Activated CD4-positive, alpha-beta T cell treated with anti-CD3 and anti-CD28 coated beads for 36 hours (primary cell): ENCODE measurements at places on chromosomes 5 and 9.

DNA sequence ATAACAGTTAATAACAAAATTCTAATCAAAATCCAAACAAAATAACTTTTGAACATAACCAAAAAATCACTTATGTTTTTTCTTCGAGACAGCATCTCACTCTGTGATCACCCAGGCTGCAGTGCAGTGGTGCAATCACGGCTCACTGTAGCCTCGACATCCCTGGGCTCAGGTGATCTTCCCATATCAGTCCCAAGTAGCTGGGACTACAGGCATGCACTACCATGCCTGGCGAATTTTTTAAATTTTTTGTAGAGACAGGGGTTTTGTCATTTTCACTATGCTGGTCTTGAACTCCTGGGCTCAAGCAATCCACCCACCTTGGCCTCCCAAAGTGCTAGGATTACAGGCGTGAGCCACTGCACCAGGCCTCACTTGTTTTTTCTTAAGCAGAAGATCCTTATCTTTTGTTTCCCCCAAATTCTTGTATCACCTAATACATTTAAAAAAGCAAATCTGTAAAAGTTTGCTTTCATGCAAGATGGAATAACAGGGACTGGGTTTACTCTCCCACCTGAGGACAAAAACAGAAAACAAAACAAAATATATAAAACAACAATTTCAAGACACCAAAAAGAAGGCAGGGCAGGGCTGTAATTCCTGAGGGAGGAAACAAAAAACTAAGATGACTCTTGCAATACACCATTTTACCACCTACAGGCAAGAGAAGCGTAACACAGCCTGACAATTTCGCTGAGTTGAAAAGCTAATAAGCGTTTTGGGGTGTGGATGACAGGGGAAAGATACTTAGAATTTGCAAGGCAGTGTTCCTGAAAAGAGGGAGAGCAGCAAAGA, 71.4 kb downstream of the RAPGEF6 start:
- DNase-seq: no peak

DNA sequence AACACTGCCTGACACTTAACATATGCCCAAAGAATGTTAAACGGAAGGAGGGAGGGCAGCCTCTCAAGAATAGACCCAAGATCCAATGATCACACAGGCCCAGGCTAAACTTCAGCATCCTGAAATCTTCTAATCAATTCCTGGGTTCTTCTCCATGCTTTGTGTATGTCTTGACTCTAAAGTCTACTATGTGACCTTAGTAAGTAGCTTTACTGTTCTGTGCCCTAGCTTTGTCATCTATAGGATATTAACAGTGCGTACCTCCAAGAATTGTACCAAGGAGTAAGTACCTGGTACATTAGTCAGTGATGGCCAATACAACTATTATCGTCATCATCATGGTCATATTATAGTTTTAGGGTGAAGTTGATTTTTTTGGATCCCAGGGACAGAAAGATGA, 96.6 kb downstream of the SGCD start:
- no peak for DNase-seq

DNA sequence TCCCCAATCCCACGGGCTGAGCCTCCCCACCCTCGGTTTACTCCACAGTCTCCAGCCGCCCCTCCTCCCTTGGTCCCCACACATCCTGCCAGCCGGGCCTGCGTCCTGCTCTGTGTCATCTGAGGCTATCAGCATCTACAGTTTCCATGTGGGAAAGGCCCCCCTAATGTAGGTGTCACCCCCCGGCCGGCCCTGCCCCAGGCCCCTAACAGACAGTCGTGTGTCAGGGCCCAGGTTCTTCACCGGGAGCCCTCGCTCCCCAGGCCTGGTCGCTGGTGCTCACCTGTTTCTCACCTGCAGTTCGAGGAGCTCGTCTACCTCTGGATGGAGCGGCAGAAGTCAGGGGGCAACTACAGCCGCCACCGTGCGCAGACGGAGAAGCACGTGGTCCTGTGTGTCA, 62.7 kb downstream of the KCNT1 start:
- no peak for DNase-seq

DNA sequence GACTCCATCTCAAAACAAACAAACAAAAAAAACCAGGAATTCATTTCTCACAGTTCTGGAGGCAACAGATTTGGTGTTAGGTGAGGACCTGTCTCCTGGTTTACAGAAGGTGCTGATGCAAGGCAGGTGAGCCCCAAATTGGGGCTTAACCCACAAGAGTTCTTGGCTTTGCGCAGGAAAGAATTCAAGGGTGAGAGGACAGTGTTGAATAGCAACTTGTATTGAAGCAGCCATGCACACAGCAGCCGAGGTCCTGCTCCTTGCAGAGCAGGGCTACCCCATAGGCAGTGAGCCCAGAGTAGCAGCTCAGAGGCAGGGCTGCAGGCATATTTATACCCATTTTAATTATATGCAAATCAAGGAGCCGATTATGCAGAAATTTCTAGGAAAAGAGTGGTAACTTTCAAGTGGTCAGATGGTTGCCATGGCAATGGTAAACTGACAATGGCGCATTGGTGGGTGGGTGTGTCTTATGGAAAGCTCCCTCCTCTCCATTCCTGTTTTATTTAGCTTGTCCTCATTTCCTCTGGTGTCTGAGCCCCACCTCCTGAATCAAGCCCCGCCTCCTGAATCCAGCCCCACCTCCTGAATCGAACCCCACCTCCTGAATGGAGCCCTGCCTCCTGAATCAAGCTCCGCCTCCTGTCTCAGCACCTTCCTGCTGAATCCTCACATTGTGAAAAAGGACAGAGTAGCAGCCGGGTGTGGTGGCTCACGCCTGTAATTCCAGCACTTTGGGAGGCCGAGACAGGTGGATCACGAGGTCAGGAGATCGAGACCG, 34.5 kb upstream of the COL5A1 start:
- DNase-seq: peak; percentile 37

- DNase-seq: no peak
Measured at GRCh38 chr5:14607104-14607503, 25.5 kb downstream of the OTULINL start.

DNA sequence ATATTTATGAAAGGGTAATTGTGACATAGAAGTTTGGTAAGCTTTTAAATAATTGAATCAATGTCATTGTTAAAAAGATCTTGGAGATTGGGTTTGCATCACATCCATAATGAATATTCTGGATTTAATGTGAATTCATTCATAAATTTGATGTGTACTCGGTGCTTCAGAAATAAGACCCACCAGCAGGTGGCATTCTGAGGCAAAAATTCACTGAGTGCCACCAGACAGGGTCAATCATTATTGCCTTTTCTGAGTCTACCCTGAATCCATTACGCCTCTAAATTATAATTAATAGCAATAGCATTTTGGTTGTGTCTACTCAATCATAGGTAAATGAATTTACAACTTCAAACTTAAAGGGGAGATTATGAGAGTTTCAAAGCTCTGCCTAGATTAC, 1.0 kb downstream of the TRPC7 start:
- DNase-seq: peak; percentile 9

DNA sequence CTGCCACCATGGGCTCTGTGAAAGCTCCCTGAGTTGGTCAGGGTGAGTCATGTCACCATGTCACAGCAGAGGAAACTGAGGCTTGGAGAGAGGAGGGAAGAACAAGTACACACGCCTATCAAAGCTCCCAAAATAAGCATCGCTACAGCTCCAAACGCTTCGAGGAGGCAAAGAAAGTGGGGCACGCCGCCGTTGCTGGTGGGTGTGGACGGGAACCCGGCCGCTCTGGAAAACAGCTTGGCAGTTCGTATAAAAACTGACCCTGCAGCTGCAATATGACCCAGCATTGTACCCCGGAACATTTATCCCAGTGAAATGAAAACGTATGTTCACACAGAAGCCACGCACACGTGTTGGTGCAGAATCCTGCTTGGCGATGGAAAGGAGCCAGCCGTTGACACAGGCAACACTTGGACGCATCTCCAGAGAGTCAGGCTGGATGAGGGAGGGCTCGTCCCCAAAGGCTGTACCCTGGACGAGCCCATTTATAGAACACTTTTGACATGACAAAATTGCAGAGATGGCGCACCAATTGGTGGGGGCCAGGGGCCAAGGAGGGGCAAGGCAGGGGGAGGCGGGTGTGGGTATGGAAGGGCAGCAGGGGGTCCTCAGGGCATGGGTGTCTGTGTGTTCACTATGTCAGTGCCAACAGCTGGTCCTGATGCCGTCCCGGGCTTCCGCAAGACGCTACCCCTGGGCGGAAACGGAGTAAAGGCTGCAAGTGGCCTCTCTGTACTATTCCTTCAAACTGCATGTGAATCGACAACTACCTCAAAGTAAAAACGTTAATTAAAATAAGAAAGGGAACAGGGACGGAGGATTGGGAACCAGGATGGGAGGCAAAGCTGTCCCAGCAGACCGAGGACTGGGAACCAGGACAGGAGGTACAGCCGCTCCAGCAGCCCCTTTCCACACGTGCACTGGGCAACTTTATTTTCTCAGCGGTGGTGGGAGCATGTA, 173.0 kb downstream of the OLFM1 start:
- no peak for DNase-seq

DNA sequence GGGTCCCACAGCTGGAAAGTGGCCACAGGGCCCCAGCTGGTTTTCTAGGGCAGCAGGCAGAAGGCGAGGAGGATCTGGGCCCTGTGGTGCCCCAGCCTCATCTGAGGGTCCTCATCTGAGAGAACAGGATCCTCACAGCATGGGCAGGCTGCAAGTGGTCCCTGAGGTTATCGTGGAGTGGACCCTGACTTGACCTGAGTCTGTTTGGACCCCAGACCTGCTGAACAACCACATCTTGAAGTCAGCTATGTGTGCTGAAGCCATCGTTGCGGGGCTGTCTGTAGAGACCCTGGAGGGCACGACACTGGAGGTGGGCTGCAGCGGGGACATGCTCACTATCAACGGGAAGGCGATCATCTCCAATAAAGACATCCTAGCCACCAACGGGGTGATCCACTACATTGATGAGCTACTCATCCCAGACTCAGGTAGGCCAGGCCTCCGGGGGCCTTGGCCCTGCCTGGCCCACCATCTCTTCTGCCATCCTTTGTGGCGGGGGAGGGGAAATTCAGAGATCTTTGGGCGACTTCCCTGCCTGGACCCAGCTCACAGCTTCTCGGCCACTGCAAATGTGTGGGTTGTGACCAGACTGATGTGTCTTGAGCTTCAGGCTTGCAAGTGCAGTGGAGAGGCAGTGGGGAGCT, 24.0 kb downstream of the TGFBI start:
- DNase-seq: no peak

- no peak for DNase-seq
Measured at GRCh38 chr5:36458746-36459145, 147.7 kb upstream of the SLC1A3 start.

- no peak for DNase-seq
Measured at GRCh38 chr5:38553001-38553521, 3.4 kb downstream of the LIFR start.

DNA sequence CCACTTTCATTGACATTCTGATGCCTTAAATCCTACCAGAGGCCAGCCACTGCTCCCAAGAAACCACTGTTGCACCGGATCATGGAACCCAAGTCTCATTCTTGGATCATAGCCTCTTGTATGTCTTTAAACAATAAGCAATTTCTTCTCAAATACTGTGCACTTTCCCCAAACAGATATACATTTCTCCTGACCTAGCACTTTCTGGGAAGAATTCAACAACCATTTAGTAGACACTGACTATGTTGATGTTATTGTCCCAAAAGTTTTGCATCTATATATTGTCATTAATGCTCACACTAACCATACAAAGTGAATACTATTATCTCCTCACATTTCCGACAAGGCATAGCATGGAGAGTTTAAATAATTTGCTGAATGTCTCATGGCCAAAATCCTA, 123.3 kb downstream of the GNAQ start:
- DNase-seq: no peak

GRCh38 chr5:102600964-102601363, 102.2 kb upstream of the SLCO6A1 start:
- DNase-seq: no peak

DNA sequence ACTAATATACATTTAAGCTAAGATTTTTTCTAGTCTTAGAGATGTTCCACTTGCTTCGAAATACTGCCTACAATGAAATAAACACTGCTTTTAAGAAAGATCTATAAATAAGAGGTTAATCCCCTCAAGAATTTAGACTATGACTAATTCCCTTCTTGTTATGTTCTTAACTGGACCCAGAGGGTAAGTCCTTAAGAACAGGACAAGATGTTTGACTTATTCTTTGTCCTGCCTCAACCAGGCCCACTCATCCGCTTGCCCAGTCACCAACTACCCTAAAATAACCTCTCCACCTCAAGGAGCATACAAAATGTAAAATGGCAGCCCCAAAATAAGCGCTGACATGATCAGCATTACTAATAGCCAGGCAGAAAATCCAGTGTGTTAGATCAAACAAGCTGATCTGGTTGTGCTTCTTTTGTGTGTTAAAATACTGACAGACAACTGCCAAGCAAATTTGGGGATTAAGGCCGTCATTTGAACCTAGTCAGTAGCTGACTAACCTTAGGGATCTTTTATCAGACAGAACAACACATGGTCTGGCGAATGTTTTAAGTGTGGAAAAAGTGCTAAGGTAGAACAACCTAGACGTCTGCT, 93.7 kb upstream of the SMC5 start:
- no peak for DNase-seq

- no peak for DNase-seq
Measured at GRCh38 chr5:52943285-52943684, 45.9 kb upstream of the ITGA2 start.

- no peak for DNase-seq
Measured at GRCh38 chr5:148831590-148832565, 5.5 kb downstream of the ADRB2 start.

GRCh38 chr9:130858739-130859705, 24.0 kb downstream of the ABL1 start:
- DNase-seq: no peak

DNA sequence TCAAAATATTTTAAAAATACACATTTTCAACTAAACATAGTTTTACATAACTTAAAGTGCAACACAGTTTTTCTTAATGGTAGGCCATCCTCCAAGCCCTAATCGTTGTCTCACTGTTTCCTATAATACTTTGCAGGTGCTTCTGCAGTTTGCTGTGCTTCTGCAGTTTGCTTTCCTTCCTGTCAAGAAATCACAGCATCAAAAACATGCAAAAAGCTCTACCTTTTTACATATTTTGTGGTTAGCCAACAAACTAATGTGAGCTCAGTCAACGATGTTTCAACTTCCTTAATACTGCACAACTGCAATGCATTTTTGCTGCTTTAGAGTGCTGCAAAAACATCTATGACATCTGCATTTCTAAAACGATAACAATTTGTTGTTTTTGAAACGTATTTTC, 25.2 kb downstream of the EMB start:
- no peak for DNase-seq

DNA sequence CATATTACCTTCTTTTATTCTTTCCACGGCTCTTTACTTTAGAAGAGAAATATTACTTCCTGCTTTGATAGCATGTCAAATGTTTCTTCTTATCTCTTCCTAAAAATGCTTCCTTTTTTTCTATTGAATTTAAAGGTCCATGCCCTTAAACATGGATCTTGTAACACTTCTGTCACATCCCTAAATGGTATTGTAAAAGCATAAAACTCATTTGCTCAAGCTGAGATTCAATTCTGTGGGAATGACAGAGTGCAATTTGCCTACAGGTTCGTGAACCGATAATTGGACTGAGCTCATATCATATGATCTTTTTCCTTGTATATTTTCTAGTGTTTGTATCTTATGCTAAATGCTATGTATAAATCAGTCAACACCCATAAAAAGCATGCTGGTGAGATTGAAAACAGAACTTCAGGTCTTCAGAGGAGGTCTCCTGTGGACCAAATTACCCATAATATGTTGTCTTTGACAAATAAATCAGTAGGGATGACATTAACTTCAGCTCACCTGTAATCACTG, 429.3 kb downstream of the TMEM232 start:
- DNase-seq: no peak

- DNase-seq: no peak
Measured at GRCh38 chr5:142433526-142434321, 108.9 kb upstream of the SPRY4 start.
